ENCODE measurements at places on chromosomes 1 and 21. TPM values are rescaled to one million over a fixed set of nuclear protein-coding genes. Genes with fewer than 3 reads are reported as not detected.

- DNase-seq = no peak
Observed at GRCh38 chr1:86636898-86637297, 67.5 kb upstream of the SH3GLB1 start.

- no peak for DNase-seq
Observed at GRCh38 chr21:31360717-31361116, 16.7 kb upstream of the TIAM1 start.

TNFRSF1B gene
- 211 TPM for total RNA-seq

DNA sequence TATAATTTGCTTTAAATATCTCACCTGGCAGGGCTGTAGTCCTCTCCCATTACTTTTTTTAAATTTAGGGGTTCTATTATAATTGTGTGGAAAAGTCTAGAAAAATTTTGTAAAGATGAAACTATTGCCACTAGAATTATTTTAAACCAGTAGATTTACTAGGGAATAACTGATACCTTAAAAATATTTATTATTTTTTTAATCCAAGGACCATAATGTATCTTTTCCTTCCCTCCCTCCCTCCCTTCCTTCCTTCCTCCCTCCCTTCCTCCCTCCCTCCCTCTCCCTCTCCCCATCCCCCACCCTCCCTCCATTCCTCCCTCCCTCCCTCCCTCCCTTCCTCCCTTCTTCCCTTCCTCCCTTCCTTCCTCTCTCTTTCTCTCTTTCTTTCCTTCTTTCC, 90.5 kb downstream of the DNM3 start:
- DNase-seq = no peak

- DNase-seq = no peak
Observed at GRCh38 chr21:39489380-39489924, 37.7 kb downstream of the SH3BGR start.

GJA8 gene
- not detected for total RNA-seq

DNA sequence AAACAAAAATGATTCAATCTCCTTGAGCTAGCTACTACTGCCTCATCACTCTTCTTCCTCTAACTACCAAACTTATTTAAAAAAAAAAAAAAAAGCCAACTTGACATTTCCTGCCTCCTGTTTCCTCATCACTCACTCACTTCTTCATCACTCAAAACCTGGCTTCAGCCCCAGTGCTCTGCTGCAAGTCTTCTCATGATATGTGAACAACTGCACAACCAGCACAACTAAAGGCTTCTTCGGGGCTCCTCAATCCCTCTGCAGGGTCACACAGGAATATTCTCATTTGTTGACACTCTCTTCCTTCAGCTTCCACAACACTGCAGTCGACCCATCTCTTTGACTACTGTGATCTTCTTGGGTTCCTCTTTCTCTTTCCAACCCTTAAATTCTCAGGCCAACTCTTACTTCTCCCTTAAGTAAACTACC, 7.6 kb downstream of the MTF1 start:
- DNase-seq = no peak

DNA sequence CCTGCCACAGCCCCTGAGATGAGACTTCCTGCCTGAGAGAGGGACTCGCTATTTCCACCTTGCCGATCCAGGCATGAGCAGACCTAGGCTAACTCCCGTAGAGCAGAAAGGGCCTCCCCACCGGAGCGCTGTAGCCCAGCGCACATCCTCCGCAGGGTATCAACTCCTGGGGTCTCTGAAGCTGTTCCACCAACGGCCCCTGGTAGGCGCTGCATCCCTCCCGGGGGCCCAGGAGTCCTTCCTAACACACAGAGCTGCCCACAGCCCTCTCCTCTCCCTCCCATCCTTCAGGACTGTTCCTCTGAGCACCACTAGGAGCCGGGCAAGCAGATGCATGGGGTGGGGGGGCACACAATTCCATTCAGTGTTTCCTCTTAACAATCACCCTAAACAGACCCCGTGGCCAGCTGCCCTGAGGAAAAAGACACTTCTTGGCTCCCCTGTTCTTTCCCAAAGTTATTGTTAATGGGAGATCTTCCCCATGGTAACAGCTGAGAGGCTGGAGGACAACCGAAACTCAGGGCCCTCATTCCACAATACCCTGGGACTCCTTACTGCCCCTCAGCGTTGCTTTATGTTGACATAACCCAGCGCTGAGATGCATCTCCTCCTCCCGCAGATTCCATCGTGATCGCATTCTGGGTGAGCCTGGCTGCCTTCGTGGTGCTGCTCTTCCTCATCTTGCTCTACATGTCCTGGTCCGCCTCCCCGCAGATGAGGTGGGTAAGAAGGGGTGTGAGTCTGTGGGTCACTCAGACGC, 7.5 kb downstream of the MRAP start:
- DNase-seq = no peak

SLAMF6 gene
- total RNA-seq = 50.1 TPM
